ENCODE measurements at places on chromosomes 3 and 15. TPM values are rescaled to one million over a fixed set of nuclear protein-coding genes. Genes with fewer than 3 reads are reported as not detected.

Gene CADM2
- 1.2 TPM for total RNA-seq

GRCh38 chr3:131713416-131714123, 210.8 kb upstream of the MRPL3 start:
- no peaks in the 10 kb centered on the region for H3K27me3 ChIP-seq
- H3K27ac ChIP-seq: no peak overlapping the region
- no peaks in the 10 kb centered on the region for H3K4me1 ChIP-seq
- no peak overlapping the region for H3K4me3 ChIP-seq

DNA sequence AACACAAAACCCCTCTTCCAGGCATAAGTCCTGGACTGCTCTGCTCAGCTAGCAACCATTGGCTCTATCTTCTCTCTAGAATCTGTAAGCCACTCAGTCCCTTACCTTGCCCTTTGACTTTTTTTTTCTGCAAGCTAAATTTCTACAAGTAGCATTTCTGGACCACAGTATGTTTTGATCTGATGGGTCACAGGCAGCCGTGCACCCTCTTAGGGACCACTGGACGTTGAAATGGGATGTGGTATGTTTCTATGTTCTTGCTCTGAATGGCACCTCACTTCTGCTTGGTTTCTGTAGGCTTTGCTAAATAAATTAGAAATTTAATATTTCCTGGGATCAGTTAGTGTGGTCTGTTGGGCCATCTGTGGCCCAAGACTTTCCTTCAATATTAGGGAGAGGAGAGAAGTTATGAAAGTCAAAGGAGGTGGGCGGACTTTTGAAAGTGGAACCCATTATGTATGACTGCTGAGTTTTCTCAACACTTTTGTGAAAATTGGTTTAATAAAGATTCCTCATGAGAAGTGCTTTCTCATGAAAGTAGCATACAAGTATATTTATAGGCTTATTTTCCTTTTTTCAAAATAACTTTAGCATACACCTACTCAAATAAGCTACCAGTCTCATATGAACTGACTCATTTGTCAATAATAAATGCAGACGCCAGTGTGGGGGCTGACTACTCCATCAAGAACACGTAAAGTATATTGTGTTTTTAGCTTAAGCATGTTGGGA, 18.4 kb upstream of the TIPARP start:
- no peaks in the 10 kb centered on the region for H3K4me1 ChIP-seq
- DNase-seq: no peak
- no peaks in the 10 kb centered on the region for H3K27me3 ChIP-seq
- no peak overlapping the region for H3K4me3 ChIP-seq
- no peaks in the 10 kb centered on the region for H3K36me3 ChIP-seq

GRCh38 chr3:44521721-44522120, 33.3 kb upstream of the ZKSCAN7 start:
- no peak overlapping the region for H3K4me3 ChIP-seq
- no peak for DNase-seq
- no peak overlapping the region for H3K27ac ChIP-seq
- H3K27me3 ChIP-seq: no peaks in the 10 kb centered on the region
- no peaks in the 10 kb centered on the region for H3K4me1 ChIP-seq

Gene LRRK1
- total RNA-seq: 55.8 TPM

Gene ONECUT1
- not detected for total RNA-seq

- H3K27ac ChIP-seq: no peak overlapping the region
- DNase-seq: peak; percentile 58
- peaks cover 17% of the 10 kb centered on the region for H3K4me1 ChIP-seq
- no peaks in the 10 kb centered on the region for H3K36me3 ChIP-seq
- no peak overlapping the region for H3K4me3 ChIP-seq
Observed at GRCh38 chr3:9352917-9353752, 9.7 kb upstream of the THUMPD3 start.

DNA sequence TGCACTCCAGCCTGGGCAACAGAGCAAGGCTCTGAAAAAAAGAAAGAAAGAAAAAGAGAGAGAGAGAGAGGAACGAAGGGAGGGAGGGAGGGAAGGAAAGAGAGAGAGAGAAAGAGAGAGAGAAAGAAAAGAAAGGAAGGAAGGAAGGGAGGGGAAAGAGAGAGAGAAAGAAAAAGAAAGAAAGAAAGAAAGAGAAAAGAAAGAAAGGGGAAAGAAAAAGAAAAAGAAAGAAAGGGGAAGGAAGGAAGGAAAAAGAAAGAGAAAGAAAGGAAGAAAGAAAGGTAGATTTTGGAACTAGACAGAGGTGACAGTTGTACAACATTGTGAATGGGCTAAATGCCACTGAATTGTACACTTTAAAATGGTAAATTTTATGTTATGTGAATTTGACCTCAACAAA, 5.3 kb upstream of the SRGAP3 start:
- no peaks in the 10 kb centered on the region for H3K36me3 ChIP-seq
- no peaks in the 10 kb centered on the region for H3K4me1 ChIP-seq
- no peak overlapping the region for H3K27ac ChIP-seq

Gene CLDN16
- not detected for total RNA-seq
